ENCODE measurements at places on chromosomes 7 and 10.
A peak's percentile ranks its signal among the peaks of the same experiment; 100 is the strongest.

GRCh38 chr10:117316701-117317100, 58.5 kb downstream of the PDZD8 start:
- DNase-seq = no peak

DNA sequence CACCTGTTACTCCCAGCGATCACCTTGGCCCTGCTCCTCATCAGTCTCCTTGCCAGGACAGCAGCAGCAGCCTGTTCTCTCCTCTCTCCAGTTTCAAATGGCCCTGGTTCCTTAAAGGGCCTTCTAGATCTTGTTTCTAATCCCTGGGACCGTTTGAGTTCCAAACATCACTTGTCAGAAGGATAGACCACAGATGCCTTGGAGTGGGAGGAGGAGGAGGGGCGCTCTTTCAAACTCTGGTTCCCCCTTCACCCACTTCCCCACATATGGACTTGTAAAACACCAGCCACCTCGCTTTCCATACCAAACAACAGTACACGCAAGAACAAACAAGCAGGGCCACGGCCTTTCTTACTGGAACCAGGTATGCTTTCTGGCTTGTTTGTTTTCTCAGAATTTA, 104.8 kb downstream of the PLXNA4 start:
- no peak for DNase-seq

DNA sequence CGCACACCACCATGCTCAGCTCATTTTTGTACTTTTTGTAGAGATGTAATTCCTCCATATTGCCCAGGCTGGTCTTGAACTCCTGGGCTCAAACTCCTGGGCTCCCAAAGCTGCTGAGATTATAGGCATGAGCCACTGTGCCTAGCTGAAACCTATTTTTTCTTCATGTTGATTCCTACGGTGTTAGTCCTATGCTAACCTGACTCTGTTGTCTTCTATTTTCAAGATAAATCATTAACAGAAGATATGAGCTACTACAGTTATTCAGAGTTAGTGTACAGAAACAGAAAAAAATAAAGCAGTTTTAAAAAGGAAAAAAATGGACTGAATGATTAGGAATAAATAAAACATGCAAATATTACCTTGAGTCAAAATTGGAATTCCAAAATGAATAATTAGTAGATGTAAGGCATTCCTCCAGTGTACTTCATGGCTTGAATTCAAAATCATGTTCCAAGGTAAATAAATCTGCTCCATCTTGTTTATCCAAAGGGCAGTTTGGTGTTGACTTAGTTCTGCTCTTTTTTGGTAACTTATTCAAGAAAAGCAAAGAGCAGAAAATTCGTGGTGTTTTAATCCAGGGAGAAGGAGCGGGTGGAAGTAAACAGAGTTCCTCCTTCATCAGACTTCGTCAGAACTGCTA, 185.8 kb downstream of the CACNB2 start:
- no peak for DNase-seq

- DNase-seq = no peak
These were observed 283.5 kb downstream of the ADK start for GRCh38 chr10:74434547-74434946.

DNA sequence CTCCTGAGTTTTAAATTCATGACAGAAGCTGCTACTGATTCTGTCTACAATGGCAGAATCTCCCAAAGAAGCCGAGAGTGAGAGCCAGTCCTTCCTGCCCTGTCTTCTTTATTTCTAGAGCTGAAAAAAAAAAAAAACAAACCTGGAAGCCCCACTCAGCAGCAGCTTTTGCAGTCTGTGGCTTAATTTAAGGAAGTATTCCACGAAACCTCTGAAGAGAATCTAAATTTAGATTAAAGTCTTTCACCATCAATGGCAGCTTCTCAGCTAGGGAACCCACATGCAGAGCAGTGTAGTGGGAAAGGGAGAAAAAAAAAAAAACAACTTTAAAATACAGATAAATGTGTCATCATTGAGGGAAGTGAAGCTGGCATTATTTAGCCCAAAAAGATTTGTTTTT, 23.4 kb downstream of the SMURF1 start:
- DNase-seq = no peak

- DNase-seq = no peak
These were observed 5.4 kb downstream of the EPC1 start for GRCh38 chr10:32341596-32341995.

GRCh38 chr7:28771906-28772622, 186.1 kb downstream of the TRIL start:
- DNase-seq = no peak

DNA sequence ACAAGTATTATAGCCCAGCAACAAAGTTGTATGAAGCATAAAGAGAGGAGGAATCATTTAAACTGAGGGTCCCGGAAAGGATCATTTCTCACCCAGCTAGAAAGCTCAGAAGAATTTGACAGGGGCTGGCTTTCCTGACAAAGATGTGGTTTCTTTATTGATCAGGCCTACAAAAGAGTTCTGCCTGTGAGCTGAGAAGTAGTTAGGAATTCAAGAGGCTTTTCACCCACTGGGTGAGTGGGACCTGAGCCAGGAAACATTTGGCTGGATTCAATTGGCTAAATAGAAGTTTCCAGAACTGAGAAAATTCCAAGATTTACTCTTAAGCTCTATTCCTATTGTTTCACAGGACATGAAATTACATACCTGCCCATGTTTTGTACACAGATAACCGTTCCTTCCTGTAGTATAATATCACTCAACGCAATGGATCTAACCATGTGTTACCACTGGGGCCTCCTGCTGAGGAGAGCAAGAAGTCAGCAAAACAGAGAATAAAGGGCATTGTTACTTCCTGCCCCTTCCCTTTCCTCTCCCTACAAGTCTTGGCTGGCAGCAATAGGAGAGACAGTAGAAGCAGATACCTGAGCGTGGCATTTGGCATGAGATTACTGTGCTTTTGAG, 53.9 kb upstream of the PAPSS2 start:
- no peak for DNase-seq

DNA sequence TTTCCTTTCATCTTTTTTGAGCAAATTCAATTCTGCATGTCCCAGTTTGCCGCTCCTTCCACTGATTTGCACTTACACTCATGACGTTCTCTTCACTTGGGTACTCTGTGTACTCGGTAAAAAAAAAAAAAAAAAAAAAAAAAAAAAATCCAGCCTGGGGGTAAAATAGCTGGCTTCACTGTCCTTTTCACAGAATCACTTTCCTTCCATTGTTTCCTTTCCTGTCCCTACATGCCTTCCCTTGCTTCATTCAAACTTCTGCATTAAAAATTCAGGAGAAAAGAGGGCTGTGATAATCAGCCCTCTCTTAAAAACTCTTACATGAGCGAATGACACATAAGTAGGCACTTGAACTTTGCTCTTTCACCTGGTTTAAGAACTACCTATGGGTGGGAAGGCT, 8.7 kb downstream of the ANKRD1 start:
- no peak for DNase-seq

- no peak for DNase-seq
These were observed 115.2 kb downstream of the ZNF37A start for GRCh38 chr10:38209332-38209731.

DNA sequence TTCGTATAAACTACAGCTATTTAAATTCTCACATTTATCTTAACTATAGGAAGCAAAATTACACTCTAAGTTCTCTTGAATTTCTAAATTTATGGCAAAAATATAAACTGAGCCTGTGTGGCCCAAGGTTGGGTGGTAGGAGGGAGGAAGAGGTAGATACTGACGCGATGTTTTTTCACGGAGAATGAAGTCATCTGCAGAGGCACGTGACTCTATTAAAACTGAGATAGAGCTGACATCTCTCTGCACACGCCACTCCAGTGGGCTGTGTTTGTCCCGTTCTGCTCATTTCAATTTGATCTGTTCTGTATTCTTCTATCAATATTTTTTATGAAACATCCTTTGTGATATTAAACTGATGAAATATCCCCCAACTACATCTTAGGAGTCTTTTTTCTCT, 286.8 kb downstream of the DNAJB6 start:
- DNase-seq = no peak

GRCh38 chr7:140009735-140010134, 53.0 kb downstream of the PARP12 start:
- DNase-seq = no peak

DNA sequence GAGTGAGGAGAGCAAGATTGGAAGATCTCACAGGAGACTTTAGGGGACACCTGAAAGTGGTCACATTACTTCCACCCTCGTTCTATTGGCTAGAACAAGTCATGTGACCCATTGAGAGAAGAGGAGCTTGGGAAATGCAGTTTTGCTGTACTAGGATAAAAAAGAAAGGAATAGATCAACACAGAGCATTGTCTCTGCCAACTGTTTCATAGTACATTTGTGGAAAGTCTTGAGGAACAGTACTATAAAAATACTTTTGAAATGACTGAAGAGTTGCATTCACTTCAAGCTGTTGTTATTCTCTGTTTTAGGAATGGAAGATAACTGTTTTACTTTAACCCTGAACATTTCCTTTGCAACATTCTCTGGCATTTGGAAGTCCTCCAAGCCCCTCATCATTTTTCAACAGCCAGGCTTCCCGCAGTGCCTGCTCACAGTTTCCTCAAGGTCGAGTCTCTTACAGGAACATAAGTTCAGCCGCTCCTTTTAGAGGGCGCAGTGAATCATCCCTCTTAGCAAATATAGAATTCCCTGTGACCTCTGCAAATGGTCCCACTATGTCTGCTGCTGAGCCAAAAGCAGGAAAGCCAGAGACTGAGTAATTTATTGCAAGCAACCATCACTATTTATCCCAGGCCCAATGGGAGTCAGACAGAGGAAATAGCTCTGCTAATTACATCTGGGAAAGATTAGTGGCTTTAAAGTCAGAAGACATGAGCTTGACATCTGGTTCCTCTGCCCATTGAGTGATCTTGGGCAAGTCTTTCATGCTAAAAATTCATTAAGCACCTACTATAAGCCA, 40.7 kb downstream of the MRPL32 start:
- DNase-seq = no peak

DNA sequence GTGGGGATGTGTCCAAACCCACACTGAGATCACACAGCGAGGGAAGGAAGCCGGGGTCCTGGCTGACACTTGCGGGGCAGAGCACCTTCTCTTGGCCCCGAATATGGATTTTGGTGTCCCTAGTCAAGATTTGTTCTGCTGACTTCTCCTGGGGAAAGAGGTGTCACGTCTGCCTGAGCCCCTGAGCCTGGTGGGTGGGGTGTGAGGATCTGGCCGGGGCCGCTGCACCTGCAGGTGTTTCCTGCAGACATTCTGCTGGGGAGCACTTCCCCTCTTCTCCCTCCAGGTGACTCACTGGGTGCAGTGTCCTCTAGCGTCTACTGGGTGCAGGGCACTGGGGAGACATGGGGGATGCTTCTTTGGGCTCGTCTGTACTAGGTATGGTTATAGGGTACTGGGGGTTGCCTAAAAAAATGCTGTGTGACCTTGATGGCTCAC, 99.2 kb downstream of the GRK5 start:
- DNase-seq = no peak

- DNase-seq = no peak
These were observed 31.8 kb downstream of the CCAR1 start for GRCh38 chr10:68752711-68753350.

DNA sequence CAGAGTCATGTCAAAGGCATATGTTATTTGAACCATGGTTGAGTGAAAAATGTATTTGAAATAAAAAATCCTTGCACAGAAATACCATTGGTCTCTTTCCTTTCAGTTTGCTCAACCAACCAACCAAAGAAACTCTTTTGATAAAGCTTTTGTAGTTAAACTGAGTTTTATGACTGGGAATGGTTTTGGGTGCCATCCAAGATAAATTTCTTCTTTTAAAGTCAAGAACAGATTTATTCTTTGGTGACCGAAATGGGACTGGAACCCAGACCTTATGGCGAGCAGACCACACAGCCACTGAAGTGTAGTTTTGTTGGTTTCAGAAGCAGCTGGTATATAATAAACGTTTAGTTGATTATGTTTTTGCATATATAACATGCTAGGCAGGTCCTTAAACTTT, 2.8 kb upstream of the GALNT17 start:
- no peak for DNase-seq

DNA sequence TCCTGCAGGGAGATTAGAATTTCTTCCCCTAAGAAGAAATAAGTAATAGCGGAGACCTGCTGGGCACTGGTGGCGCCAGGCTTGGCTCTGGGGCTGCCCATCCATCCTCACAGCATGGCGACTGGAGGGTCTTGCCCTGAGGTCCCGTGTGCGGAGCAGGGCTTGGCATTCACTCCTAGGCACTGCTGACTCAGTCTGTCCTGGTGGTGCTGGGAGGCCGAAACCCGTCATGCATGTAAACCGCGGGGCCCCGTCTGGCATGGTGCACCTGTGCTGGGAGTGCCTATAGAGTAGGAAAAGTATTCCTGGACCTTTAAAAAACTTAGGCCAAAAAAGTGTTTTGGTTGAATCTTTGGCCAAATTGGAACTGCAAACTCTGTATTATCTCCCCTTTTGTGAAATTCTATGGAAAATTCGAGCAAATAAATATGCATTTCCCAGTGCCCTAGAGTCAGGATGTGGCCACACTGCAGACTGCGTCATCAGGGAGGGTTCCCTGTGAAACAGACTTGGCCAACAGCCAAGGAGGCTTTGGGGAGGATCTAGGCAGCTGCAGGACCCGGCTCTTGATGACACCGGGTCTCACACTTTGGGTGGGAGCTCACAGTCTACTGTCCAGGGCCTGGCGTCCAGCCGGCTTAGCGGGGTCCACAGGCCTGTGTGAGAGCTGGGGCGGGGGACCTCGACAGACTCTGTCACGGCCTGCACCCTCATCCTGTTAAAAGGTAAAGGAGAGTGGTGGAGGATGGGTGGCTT, 122.3 kb downstream of the VIPR2 start:
- no peak for DNase-seq

GRCh38 chr10:61096056-61096455, 152.1 kb upstream of the RHOBTB1 start:
- no peak for DNase-seq

DNA sequence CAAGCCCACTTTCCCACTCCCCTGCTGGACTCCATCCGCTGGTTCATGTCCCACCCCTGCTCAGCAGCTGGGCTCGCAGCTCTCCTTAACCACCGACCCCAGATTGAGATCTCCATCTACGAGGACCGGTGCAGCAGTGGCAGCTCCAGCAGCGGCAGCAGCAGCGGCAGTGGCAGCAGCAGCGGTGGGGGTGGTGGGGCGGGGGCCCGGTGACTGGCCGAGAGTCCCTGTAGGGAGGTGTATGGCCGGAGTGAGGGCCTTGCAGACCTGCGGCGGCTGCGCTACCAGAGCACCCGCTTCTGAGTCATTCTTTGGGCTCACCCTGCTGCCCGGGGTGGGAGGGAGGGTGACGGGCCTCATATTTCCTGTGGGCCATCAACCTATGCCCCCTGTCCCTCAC, 15.8 kb downstream of the GOLGA7B start:
- DNase-seq = no peak

- DNase-seq = peak; percentile 46
These were observed 10.9 kb upstream of the RSU1 start for GRCh38 chr10:16828114-16828568.

DNA sequence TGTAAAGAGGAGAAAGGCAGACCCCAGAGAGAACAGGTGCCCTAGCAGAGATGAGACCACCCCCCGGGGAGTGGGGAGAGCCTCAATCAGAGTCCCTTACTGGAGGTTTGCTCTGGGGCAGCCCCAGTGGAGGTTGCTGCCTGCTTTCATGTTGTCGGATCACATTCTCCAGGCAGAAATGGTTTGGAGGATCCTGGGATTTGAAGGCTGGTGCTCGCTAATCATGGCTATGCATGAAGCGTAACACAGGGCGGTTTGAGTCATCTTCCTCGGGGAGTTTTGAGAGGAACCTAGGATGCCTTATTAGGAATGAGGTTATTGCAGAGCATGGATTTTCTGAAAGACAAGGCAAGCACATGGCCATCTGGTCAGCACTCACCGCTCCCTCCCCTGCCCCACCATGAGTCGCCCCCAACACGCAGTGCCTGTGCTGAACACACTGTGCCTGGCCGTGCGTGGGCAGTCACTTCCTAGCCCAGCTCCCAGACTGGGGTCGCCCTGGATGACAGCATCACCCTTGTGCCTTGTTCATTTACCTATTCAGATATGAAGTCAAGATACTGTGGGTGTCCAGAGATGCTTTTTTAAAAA, 319.9 kb downstream of the DPP6 start:
- no peak for DNase-seq
